ENCODE measurements at places on chromosomes 13 and 19.

DNA sequence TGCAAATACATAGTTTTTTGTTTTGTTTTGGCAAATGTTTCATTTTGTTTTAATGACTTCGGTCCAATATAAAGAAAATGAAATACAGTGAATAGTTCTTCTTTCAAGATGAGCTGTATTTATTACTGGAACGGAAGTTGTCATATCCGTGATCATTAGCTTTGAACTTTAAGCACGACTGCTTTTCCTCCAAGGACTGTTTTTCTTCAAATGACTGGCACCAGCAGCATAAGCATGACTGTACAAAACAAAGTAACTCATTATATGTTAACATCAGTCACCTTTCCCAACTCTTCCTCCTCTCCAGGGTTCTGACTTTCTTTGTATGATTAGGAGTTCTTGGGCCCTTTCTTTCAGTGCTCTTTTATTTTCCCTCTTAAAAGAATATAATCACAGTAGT is 20.5 kb downstream of the EDNRB start:
- peak; percentile 78 for DNase-seq

GRCh38 chr13:113860665-113861432 is 3.0 kb downstream of the GAS6 start:
- peak; percentile 51 for DNase-seq

GRCh38 chr13:27481766-27482165 is 31.4 kb upstream of the MTIF3 start:
- peak; percentile 51 for DNase-seq

DNA sequence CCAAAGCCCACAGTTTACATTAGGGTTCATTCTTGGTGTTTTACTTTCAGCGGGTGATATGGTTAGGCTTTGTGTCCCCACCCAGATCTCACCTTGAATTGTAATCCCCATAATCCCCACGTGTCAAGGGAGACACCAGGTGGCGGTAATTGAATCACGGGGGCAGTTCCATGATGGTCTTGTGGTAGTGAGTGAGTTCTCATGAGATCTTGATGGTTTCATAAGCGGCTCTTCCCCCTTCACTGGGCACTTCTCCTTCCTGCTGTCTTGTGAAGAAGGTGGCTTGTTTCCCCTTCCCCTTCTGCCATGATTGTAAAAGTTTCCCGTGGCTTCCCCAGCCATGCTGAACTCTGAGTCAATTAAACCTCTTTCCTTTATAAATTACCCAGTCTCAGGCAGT is 12.0 kb downstream of the FPR2 start:
- no peak for DNase-seq
